Chondrocyte (in vitro differentiated cells): ENCODE measurements at places on chromosomes 2 and 18. TPM values are rescaled to one million over a fixed set of nuclear protein-coding genes. Genes with fewer than 3 reads are reported as not detected.

DAPL1 gene
- total RNA-seq = 0.57 to 1.4 TPM in 2 of 3 replicates, not detected in the other

TEKT4 gene
- not detected in 3 replicates for total RNA-seq

SALL3 gene
- not detected in 3 replicates for total RNA-seq

MOGAT1 gene
- not detected in 3 replicates for total RNA-seq

C2orf66 gene
- 0.89 TPM in 1 of 3 replicates, not detected in the others for total RNA-seq

RNF152 gene
- total RNA-seq = 58.6 to 137 TPM (median 137 TPM) in 3 replicates

GRCh38 chr2:11663427-11663826, 6.6 kb downstream of the NTSR2 start:
- DNase-seq = no peak

DNA sequence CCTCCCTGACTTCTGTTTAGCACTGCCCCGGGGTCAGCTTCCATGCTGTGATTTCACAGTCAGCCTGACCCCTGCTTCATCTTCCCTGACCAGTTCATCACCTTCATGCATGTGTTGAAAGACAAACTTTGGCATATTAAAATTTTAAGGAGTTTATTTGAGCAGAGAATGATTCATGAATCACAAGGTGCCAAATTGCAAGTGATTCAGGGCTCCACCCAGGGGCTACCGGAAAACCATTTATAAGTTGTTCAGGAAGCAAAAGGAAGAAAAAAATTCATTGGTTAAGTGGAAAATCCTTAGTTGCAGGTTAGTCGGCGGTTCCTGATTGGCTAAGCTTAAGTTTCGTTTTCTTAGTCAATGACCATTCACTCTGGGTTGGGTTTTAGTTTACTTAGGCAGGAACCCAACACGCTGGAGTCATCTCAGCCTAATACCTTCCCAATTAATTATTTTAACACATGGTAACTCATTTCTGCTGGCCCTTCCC, 10.6 kb downstream of the IL1F10 start:
- no peak for DNase-seq

DNA sequence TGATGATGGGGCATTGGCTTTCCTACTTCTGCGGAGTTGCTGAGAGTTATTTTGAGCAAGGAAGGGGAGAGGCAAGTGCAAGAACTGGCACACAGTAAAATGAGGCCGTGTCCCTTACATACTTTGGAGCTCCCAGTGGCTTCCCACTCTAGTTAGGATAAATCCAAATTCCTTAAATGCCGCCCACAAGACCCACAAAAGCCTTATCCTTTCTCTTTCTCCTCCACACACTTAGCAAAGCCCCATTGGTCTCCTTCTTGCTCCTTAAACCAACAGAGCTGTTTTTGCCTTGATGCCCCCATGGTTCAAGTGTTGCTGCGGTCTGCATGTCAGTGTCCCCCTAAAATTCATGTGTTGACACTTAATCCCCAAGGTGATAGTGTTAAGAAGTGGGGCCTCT, 24.3 kb downstream of the TMEM247 start:
- no peak for DNase-seq

- DNase-seq = no peak
These were observed 39.5 kb downstream of the STON1 start for GRCh38 chr2:48569433-48569832.

- no peak for DNase-seq
These were observed 13.3 kb downstream of the EIF2AK3 start for GRCh38 chr2:88613921-88614320.

DNA sequence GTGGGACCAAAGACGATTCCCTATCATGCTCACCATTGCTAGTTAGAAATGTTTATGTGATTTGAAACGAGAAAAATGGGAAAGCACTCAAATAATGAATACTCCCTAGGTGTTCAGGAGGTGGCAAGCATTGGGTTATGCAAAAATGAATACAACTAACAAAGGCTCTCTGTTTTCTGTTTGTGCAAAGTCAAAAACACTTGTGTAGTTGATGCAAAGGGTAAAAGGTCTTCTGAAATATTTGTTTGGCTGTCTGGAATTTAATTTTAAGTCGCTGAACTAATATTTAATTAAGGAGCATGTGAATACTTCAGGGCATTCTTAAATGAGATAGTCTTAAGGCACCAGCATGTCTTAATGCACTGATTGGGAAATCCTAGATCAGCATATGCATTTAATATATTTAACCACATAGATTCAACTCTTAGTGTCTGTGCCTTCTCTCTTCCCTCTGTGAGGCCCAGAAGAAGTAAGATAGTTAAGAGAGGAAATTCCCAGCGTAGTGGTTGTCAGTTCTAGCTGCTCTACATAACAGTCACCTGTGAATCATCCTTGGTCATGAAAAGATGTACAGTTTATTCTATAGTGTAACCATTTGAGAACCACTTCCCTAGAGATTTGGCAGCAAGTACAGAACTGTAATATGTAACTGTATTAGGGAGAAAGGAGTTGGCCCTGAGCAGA, 111.9 kb downstream of the EPC2 start:
- DNase-seq = no peak
